Upper lobe of left lung (tissue), 6 donors: ENCODE measurements at places on chromosomes 5 and 9. TPM values are rescaled to one million over a fixed set of nuclear protein-coding genes. Genes with fewer than 3 reads are reported as not detected.

The P4HA2 gene
- total RNA-seq: 37.7 TPM

The SUSD3 gene
- total RNA-seq: 3.9 TPM

The FCN2 gene
- not detected for total RNA-seq

The NKD2 gene
- total RNA-seq: 126 TPM

DNA sequence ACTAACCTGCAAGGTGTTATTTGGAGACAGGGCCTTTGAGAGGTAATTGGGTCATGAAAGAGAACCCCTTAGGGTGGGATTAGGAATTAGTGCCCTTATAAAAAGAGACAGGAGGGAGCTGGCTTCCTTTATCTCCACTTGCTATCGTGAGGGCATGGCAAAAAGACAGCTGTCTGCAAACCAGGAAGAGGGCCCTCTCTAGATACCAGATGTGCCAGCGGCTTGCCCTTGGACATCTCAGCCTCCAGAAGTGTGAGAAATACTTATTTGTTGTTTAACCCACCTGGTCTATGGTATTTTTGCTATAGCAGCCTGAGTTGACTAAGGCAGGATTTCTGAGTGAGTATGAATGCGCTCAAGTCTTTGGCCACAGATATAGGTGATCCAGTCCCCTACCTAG is 978 bp upstream of the RGS14 start:
- no peak for DNase-seq

The SPOCK1 gene
- 2.0 TPM for total RNA-seq

DNA sequence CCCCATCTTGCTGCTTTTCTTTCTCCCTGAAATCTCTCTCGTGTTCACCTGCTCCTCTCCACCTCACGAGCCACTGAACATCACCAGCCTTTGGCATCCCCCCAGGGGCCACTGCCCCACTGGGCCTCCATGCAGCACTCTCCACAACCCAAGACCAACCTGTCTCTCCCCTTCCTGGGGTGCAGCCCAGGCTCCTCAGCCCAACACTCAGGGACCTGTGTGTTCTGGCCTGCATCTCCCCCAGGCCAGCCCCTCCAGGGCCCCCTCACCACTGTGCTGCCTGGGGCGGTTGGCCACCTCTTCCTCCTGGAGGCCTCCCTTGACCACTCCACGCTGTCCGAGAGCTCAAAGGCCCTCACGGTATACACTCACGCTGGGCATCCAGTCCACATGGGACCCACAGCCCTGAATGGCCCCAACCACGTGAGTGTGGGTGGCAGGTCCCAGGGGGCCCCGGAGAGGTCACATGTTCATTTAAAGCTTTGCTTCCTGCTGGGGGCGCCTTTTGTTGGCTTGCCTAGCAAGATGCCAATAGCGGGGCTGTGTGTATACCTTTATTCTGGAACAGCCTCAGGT is 453 bp upstream of the DOK3 start:
- no peak for DNase-seq

DNA sequence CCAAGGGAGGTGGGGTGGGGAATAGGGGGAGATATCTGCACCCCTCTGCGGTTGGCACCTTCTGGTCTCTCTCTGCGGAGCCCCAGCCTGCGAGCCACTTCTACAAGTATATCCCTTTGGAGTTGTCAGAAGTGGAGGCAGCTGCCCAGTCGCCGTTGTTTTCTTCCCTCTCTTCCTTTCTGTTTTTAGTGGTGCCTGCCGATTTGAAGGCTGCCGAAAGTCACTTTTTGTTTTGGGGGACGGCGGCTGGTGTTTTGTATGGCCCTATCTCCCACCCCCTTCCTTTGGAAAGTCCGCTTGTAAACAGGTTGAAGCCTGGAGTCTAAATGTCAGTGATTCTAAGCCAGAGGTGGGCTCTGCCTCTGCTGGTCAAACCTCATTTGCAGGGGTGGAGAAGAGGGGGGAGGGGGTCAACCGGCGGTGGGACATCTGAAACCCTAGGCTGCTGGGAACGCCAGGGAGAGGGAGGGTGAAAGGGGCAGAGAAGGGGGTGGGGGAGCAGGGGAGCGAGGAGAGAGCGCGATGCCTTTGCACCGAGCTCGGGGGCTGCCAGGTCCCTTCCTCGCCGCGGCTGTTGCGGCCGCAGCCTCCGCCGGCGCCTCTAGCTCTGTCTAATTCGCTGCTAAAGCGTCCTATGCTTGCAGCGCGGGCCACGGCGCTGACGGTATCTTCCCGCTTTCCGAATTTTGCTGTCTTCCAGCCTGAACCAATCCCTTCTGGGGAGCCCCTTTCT is at the start of gene FGF10:
TSS of gene FGF10 (minus strand) at position 331 of the 733 bp plus-strand sequence. CDS start 738 bp downstream, outside the sequence.
- DNase-seq: no peak

The RANBP17 gene
- 20.2 TPM for total RNA-seq
